ENCODE measurements at places on chromosomes 5 and 9.

DNA sequence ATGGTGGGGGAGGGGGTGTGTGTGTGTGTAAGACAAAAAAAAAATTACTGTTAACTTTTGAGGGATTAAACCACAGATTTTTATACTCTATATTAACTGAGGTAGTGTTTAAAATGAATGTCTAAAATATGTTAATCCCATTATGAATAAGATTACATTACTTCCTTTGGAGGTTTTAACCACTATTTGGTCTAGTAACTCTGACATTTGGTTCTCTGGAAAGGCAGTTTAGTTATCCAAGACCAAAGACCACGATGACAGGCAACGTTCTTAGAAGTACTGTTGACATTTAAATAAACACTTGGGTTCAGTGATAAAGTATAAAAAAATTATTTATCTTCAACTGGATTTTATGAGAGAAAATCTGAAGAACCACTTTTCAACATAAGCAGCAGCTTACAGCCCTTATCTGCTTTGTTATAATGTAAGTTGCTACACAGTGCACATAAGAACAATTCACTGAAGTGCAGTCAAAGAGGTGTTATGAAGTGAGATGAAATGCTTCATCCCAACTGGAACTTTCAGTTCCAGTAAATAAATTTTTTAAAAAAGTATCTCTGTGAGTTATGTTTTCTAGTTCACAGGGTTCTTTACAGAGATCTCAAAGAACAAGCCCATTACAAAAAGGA is 94.5 kb downstream of the OSMR start:
- no peak overlapping the region for H3K27ac ChIP-seq
- H3K4me3 ChIP-seq, result no peak overlapping the region
- peaks cover 1% of the 10 kb centered on the region for H3K36me3 ChIP-seq

GRCh38 chr5:157026789-157027424 is 32.0 kb downstream of the HAVCR1 start:
- H3K27me3 ChIP-seq, result no peaks in the 10 kb centered on the region
- peaks cover 85% of the 10 kb centered on the region for H3K4me1 ChIP-seq
- no peak overlapping the region for H3K27ac ChIP-seq
- no peak for DNase-seq
- H3K4me3 ChIP-seq, result no peak overlapping the region

DNA sequence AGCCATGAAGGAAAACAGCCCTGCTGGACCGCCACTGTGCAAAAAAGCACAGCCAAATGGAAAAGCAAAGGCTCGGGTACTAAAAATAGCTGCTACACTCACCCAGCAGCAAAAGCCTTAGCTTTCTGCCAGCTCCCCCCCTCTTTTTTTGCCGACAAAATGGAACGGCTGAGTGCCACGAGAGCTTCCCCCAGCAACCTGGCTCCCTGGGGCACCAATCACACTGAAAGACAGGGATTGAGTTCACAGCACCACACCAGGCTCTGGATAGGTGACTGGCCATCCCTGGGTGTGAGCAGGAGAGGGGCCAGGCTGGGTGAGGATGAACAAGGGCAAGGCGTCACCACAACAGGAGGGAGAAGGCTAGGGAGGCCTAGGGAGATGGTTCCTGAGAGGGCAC is 66.7 kb downstream of the SIL1 start:
- H3K4me3 ChIP-seq, result no peak overlapping the region
- no peak overlapping the region for H3K27ac ChIP-seq
- no peaks in the 10 kb centered on the region for H3K27me3 ChIP-seq

GRCh38 chr5:67244345-67244793 is 47.8 kb upstream of the CD180 start:
- peaks cover 11% of the 10 kb centered on the region for H3K4me1 ChIP-seq
- no peak overlapping the region for H3K4me3 ChIP-seq
- H3K36me3 ChIP-seq, result no peaks in the 10 kb centered on the region

DNA sequence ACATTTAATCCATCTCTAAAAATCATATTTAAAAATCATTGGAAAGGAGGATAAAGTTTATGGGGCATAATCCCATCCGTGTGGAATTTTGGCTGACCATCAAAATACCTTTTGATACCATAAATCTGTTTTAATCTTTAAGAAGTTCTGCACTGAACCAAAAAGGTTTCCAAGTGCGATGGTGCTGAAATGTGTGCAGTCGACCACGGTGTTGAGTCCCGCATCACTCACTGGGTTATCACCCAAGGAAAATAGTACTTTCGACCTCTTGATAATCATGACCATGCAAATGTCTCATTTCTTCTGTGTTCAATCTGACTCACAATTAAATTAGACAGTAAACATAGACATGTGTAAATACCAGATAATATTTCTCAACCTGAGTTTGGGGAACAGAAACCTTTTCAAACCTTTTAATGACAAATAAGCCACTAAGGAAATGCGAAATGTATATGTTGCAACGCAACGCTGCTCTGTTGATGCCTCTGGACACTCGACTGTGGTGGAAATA is 62.0 kb upstream of the CDH6 start:
- H3K4me3 ChIP-seq, result no peak overlapping the region
- H3K27ac ChIP-seq, result no peak overlapping the region
- DNase-seq, result no peak
- H3K27me3 ChIP-seq, result no peaks in the 10 kb centered on the region

GRCh38 chr9:96148634-96149532 is 153.1 kb downstream of the HSD17B3 start:
- H3K27ac ChIP-seq, result no peak overlapping the region
- H3K4me3 ChIP-seq, result no peak overlapping the region
- H3K4me1 ChIP-seq, result peaks cover 39% of the 10 kb centered on the region
- no peak for DNase-seq
- peaks cover 58% of the 10 kb centered on the region for H3K27me3 ChIP-seq

DNA sequence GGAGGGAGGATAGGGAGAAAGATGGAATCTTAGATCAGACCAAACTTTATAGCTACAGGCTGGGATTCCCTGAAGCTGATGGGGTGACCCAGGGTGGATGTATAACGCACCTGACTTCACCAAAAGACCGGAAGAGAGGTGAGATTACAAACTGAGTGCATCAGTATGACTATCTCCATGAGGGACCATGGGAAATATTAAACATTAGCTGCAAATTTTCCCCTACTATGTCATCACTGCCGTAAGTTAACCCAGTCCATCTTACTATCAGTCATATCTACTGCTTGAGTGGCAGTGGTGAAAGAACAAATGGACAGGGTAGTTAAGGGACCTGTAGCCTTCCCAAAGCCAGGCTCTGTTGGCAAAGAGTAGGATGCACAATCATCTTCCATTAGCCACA is 368.3 kb downstream of the EFNA5 start:
- H3K36me3 ChIP-seq, result no peaks in the 10 kb centered on the region
- H3K4me3 ChIP-seq, result no peak overlapping the region
- no peak overlapping the region for H3K27ac ChIP-seq
- no peaks in the 10 kb centered on the region for H3K4me1 ChIP-seq
- H3K27me3 ChIP-seq, result peaks cover 15% of the 10 kb centered on the region

DNA sequence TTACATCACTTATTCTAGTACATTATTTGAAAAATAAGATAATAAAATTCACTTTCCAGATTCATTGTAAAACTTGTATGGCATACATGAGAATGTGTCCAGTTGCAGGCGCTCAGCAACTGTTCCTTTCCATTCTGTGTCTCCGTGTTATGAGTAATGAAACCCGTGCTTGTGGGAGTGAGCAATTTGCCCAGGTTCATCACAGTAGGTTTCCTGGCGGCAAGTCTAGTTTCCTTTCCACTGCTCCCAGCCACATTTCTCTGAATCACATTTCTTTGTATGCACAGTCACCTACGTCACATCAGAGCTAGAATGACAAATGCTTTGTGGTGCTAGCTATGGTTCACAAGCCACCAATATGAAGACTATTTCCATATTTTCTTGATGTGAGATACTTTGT is 39.9 kb downstream of the MOCS2 start:
- H3K36me3 ChIP-seq, result peaks cover 1% of the 10 kb centered on the region
- peak overlapping the region; percentile 6 for H3K4me3 ChIP-seq
- H3K27me3 ChIP-seq, result peaks cover 42% of the 10 kb centered on the region
- peak; percentile 81 for DNase-seq

GRCh38 chr5:180595381-180596114 is 4.2 kb upstream of the SCGB3A1 start:
- H3K27ac ChIP-seq, result no peak overlapping the region
- peaks cover 5% of the 10 kb centered on the region for H3K4me1 ChIP-seq

- peaks cover 3% of the 10 kb centered on the region for H3K36me3 ChIP-seq
- DNase-seq, result peak; percentile 26
- H3K27ac ChIP-seq, result peak overlapping the region; percentile 97
- peaks cover 36% of the 10 kb centered on the region for H3K4me1 ChIP-seq
- H3K27me3 ChIP-seq, result no peaks in the 10 kb centered on the region
Measured at GRCh38 chr9:96420468-96421219, 2.5 kb upstream of the ZNF367 start.

- DNase-seq, result no peak
- H3K27ac ChIP-seq, result no peak overlapping the region
- no peak overlapping the region for H3K4me3 ChIP-seq
- no peaks in the 10 kb centered on the region for H3K27me3 ChIP-seq
Measured at GRCh38 chr9:116020146-116020545, 133.4 kb upstream of the PAPPA start.

DNA sequence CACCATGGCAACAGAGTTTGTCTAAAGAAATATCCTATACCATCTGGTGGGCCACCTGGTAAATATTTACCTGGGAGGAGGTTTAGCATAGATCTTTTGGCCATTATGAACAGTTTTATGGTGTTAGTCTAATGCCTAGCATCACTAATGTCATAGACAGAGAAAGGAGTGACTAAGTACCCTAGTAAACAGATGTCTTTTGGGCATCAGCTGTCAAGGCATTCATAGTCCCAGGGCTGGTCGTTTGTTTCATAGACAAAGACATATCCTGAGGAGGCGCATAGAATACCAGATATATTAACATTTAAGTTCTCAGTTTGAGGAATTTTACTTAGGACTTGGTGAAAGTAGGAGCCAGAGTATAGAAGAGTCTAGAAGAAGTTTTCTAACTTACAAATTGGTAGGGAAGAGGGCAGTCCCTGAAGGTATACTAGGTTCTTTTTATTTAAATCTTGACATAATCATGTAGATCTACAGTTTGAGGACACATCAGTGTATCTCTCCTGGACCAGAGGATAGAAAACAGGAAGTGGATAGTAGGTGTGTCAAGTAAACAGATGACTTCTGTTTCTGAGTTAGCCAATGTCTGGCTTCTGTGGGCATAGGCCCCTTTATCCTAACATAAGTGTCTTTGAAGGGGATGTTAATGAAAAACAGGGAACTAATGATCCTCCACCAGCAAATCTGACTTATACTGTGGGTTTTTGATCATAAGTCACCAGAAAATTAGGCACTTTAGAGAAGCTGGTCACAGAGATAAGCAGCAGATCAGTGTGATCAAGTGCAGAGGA is 105.0 kb upstream of the PRSS3 start:
- DNase-seq, result no peak
- no peak overlapping the region for H3K27ac ChIP-seq
- H3K27me3 ChIP-seq, result peaks cover 33% of the 10 kb centered on the region
- no peaks in the 10 kb centered on the region for H3K4me1 ChIP-seq
- no peak overlapping the region for H3K4me3 ChIP-seq

DNA sequence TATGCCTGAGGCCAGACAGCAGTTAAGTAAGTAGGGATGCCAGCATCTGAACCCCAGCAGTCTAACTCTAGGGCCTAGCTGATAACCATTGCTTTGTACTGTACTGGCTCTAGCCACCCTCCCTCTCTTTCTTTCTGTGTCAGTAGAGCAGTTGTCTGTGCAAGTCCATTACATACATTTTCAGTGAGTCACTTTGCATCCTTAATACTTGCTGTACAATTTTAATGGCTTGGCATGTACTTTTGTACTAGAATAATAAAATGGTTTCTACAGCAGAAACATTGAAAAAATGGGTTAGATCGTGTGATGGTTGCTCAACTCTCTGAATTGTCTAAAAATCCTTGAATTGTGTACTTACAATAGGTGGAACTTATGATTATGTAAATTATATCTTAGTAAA is 1.5 kb upstream of the TTC39B start:
- H3K4me1 ChIP-seq, result peaks cover 54% of the 10 kb centered on the region
- H3K4me3 ChIP-seq, result peak overlapping the region; percentile 100
- DNase-seq, result no peak
- no peaks in the 10 kb centered on the region for H3K27me3 ChIP-seq
- peaks cover 7% of the 10 kb centered on the region for H3K36me3 ChIP-seq

GRCh38 chr9:97096793-97097192 is 57.9 kb upstream of the CTSV start:
- H3K36me3 ChIP-seq, result no peaks in the 10 kb centered on the region
- no peaks in the 10 kb centered on the region for H3K4me1 ChIP-seq
- H3K4me3 ChIP-seq, result no peak overlapping the region
- H3K27me3 ChIP-seq, result peaks cover 14% of the 10 kb centered on the region
- no peak for DNase-seq
- no peak overlapping the region for H3K27ac ChIP-seq

GRCh38 chr9:90890146-90890810 is 88.7 kb downstream of the SYK start:
- no peak for DNase-seq
- no peak overlapping the region for H3K4me3 ChIP-seq
- H3K4me1 ChIP-seq, result no peaks in the 10 kb centered on the region
- no peak overlapping the region for H3K27ac ChIP-seq
- peaks cover 2% of the 10 kb centered on the region for H3K36me3 ChIP-seq

GRCh38 chr5:139677736-139678613 is 29.8 kb downstream of the CXXC5 start:
- no peaks in the 10 kb centered on the region for H3K27me3 ChIP-seq
- DNase-seq, result no peak
- H3K4me1 ChIP-seq, result no peaks in the 10 kb centered on the region
- H3K27ac ChIP-seq, result no peak overlapping the region
- H3K36me3 ChIP-seq, result no peaks in the 10 kb centered on the region
- H3K4me3 ChIP-seq, result no peak overlapping the region

DNA sequence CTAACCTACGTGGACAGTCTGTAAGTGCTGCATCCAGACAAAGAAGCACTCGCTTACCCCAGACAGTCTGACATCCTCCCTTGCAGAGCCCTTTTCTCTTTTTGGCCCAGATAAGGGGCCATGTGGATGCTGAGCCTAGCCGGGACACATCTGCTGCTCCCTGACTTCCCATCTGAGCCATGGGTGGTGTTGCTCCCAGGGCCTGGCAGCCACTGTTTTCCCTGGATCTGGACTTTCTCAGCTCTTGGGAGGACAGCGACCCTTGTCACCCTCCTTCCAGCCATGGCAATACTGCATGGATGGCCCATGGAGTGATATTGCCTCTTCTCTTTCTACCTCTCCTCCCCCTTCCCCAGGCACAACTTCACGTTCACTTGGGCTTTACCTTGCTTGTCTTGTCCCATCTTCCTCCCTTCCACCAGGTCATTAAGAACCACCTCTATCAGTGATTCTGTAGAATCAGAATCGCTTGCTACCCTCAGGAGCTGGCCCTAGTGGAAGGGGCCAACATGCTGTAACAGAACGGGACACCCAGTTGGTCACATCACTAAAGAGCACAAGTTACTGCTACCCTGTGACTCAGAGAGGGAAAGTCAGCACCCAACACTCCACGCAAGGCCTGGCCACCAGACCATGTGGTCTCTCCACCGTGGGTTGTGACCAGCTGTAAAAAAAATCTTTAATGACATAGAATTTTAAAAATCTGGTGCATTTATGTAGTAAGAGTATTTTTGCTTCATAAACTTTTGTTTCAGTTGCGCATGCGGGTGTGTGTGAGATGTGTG is 4.4 kb downstream of the NEURL1B start:
- H3K4me1 ChIP-seq, result peaks cover 2% of the 10 kb centered on the region
- no peak for DNase-seq
- no peak overlapping the region for H3K27ac ChIP-seq

GRCh38 chr5:32163785-32164184 is 10.3 kb downstream of the GOLPH3 start:
- H3K27me3 ChIP-seq, result no peaks in the 10 kb centered on the region
- no peak for DNase-seq
- H3K4me3 ChIP-seq, result no peak overlapping the region
- H3K36me3 ChIP-seq, result peaks cover 27% of the 10 kb centered on the region
- H3K4me1 ChIP-seq, result peaks cover 45% of the 10 kb centered on the region
- H3K27ac ChIP-seq, result no peak overlapping the region

All from activated T-cell treated with anti-CD3 and anti-CD28 coated beads, Interleukin-2, amount 50 U/mL, for 72 hours (primary cell).